ENCODE measurements at places on chromosomes 3 and 15. TPM values are rescaled to one million over a fixed set of nuclear protein-coding genes. Genes with fewer than 3 reads are reported as not detected.

DNA sequence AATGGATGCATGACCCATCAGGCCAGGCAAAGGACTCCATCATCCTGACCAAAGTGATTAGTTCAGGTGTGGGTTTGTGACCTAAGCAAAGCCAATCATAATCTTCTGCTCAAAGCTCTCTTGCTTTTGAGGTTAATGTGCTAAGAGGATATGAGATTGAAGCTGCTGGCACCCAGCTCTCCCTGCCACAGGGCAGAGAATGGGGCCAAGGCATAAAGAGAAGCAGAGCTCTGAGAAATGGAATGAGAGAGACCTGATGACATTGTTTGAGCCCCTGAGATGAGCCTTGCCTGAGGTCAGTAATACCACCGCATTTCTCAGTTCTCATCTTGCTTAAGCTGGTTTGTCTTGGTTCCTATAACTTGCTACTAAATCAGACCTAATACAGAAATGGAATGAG is 6.4 kb upstream of the PARP6 start:
- DNase-seq = no peak

ZNF501 gene
- total RNA-seq = 0.61 TPM

DNA sequence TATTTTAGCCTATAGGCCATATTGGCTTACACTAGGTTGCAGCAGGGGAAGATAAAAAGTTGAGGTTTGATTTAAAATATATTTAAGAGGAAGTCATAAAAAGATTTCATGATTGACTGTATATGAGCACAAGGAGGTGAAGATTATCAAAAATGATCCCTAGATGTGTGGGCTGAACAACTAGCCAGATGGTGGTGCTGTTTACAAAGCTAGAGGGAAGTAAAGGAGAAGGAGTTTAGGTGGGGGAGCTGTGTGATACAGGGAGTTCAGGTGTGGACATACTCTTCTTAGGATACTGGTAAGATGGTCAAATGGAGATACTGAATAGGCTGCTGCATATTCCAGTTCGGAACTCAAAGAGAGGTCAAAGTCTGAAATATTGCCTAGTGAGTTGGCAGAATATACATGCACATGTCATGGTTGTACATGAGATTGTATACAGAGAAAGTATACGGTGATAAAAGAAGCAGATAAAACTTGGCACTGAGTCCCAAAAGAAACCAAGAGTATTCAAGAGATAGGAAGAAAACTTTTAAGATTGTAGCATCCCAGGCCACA is 727.8 kb downstream of the NLGN1 start:
- DNase-seq = no peak

GRCh38 chr3:45171283-45171682 is 25.1 kb upstream of the CDCP1 start:
- DNase-seq = no peak

DNA sequence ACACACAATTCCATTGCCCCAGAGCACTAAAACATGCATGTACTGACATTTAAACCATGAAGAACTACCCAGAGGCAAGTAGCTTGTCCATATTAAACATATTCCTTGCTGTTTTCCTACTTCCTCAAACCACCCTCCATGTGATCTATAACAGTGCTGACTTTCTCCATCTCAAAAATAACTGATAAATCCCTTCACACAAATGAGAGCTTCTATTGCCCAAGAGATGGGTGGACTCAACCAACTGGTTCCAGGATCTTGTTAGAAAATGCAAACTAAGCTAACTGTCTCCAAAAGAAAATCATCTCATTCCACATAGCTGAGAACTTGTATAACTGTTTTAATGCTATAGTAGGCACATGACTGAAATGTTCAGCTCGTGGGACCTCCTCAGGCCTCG is 29.6 kb downstream of the DCLK3 start:
- DNase-seq = no peak

GRCh38 chr3:157922614-157923013 is 183.6 kb downstream of the SHOX2 start:
- no peak for DNase-seq

GRCh38 chr15:91801836-91802534 is 51.5 kb upstream of the SLCO3A1 start:
- DNase-seq = no peak

DPPA2 gene
- not detected for total RNA-seq

ZKSCAN7 gene
- total RNA-seq = 1.9 TPM

FEZF2 gene
- total RNA-seq = not detected

SEMA3B gene
- 1.2 TPM for total RNA-seq

DNA sequence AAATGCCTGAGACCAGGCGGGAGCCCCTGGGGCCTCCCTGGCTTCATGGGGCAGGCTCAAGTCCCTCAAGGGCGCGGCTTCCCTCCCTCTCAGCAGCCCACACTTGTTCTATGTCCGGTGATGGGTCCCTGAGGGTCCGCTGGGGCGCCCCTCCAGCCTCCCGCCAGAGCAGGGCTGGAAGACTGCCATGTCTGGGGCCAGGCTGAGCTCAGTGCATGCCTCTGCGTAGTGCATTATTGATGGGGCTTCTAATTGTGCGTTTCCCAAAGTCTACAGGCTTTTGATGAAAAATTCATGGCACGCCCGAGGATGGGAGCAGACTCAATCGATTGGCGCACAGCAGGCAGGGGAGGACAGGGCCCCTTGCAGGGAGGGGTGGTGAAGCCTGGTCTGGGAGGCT is 51.3 kb downstream of the CYP11A1 start:
- no peak for DNase-seq

DNA sequence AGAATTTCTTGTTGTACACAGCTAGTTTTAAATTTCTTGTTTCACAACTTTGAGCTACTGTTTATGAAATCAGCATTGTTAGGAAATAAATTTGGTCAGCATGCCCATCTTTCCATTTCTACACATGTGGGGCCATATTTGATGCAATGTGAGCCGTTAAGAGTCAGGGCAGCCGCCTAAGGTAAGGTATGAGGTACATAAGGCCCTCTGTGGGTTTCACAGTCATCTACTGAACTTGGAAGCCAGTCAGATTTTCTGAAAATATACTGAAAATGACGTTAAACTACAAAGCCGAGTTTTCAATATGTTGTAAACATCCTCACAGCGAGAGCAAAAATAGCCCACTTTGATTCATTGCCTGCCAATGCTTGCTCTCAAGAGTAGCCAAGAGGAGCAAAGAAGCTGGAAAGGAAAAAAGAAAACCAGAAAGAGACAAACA is 94.7 kb upstream of the PDZRN3 start:
- no peak for DNase-seq

GRCh38 chr3:71492566-71492965 is 91.0 kb downstream of the FOXP1 start:
- DNase-seq = no peak

GRCh38 chr15:64571857-64572291 is 111.5 kb downstream of the ZNF609 start:
- no peak for DNase-seq

DNA sequence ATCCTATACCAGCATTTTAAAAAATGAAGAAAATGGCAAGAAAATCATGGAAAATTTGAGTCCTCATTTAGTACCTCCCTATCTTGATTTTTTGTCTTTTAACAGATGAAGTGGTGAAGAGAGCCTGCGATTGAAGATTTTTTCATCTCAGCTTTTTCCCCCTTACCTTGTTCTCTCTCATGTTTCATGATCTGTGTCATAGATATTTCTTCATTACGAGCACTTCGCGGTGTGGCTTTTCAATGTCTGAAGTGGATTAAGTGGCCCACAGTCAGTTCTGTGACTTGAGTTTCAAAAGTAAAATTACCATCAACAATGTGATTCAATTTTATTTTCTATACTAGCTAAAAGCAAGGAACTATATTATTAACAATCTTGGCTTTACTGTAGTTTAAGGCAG is 147.2 kb downstream of the FNDC3B start:
- no peak for DNase-seq
